Stimulated activated CD4-positive, alpha-beta T cell treated with anti-CD3 and anti-CD28 coated beads, Interleukin-12 subunit alpha, Interleukin-12 subunit beta, amount 100 ng/mL, for 24 hours (primary cell): ENCODE measurements at places on chromosomes 1 and 21.

DNA sequence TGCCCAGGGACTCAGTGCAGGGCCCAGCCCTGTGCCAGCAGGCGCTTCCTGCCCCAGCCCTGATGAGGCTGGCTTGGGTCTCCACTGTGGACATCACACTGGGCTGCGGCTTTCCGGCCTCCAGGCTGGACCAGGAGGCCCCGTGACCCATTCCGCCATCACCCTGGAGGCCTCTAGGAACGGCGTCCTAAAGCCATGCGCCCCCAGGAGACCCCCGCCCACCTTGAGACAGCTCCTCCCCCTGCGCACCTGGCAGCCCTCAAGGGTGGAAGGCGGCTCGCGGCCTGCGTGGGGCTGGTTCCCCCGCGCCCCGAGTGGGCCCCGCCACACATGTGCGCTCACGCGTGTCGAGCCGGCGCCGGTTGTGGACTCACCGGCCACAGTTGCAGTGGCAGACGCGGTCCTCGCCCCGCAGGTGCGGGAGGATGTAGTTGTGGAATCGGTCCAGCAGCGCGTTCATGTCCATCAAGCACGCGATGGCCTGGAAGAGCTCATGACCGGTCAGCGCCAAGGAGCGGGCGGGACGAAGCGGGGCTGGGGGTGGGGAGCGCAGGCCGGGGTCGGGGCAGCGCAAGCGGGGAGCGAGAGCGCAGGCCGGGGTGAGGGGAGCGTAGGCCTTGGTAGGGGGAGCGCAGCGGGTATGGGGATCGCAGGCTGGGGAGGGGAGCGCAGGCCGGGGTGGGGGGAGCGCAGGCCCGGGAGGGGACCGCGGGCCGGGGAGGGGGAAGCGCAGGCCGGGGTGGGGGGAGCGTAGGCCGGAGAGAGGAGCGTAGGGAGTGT, 924 bp downstream of the TMEM240 start:
- no peak for DNase-seq

DNA sequence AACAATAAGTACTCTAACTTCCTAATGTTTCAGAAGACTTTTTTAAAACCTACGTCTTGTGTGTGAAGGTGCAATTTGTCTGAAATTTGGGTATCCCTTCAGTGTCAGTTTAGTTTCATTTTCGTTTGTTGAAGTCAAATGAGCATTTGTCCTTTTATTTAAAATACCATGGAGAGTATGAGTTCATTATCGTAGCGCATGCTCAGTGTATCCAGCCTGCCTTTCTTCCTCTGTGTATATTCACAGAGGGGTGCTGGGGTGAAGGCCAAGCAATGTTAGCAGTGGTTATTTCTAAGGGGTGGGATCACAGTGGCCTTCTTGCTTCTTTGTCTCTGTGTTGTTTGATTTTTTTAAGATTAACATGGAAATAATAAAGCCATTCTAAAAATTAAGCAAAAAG, 43.2 kb downstream of the CNN3 start:
- no peak for DNase-seq

GRCh38 chr21:41957991-41958766, 4.4 kb upstream of the C2CD2 start:
- no peak for DNase-seq

- DNase-seq: no peak
These were observed 27.7 kb downstream of the RGS1 start for GRCh38 chr1:192603218-192603787.

GRCh38 chr1:159077120-159077961, 775 bp upstream of the AIM2 start:
- peak; percentile 90 for DNase-seq

- no peak for DNase-seq
These were observed 4.9 kb upstream of the AKR1A1 start for GRCh38 chr1:45545553-45546310.

DNA sequence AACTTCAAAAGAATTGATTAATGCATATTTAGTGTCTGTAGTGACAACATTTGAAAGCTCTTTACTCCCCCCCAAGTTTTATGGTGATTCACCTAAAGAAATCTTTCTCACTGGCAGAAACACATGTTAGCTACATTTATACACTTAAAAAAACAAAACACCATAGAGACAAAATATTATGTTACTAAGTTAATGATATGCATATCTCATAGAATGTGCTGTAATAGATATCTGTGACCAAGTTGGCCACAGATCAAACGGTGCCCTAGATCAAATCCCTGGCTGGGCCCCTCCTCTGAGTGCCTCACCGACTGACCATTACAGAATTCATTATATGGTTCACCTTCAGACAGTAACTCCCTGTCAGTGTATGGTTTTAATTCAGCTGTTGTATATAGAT, 322.1 kb upstream of the LYPLAL1 start:
- DNase-seq: no peak

- no peak for DNase-seq
These were observed 64.0 kb downstream of the ABCA4 start for GRCh38 chr1:94056996-94057395.

GRCh38 chr1:186699519-186699918, 19.3 kb upstream of the PTGS2 start:
- DNase-seq: no peak

DNA sequence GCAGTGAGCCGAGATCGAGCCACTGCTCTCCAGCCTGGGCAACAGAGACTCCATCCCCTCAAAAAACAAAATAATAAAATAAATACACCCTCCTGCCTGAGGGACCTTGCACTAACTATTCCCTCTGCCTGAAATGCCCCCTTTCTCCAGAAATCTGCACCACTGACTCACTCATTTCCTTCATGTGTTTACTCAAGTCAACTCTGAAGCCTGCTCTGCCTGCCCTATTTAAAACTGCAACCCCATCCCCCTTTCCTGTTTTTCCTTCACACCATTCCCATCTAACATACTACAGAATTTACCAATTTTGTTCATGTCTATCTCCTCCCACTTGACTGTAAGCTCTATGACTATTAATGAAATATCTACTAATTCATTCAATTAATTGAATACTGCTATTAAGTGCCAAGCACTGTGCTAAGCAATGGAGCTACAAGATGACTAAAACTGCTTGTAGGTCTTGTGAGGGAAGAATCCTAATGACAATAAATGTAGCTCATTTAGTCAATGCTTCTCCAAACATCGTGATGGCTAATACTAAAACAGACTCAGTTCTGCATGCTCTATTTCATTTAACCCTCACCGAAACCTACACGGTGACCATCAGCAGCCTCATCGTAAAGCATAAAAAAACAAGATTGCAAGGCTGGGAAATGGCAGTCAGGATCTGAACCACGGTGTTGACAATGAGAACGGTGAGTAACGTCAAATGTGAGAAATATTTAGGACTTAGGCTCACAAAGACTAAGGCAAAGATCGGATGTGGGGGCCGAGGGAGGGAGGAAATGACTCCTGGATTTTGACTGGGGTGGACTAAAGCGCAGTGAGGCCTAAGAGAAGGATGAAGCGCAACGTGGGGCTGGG, 749 bp upstream of the TMEM39B start:
- no peak for DNase-seq

DNA sequence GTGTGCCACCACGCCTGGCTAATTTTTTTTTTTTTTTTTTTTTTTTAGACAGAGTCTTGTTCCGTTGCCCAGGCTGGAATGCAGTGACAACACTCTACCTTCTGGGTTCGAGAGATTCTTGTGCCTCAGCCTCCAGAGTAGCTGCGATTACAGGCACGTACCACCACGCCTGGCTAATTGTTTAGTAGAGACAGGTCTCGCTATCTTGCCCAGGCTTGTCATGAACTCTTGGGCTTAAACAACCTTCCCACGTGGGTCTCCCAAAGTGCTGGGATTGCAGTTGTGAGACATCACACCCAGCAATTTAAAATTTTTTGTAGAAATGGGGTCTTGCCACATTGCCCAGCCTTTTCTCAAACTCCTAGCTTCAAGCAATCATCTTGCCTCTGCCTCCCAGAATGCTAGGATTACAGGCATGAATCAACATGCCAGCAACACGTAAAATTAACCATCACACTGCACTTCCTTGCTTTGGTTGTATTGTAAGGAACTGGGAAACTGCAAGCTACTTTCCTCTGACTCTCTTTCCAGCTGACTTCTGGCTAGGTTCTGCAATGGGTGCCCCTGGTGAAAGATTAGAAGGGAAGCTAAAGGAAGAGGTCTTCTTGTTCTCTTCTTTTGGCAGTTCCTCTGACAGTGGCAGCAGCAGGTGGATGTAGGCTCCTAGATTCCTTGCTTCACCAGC, 13.9 kb upstream of the IL6R start:
- DNase-seq: no peak

- no peak for DNase-seq
These were observed 214.6 kb downstream of the GRIK1 start for GRCh38 chr21:29725025-29725736.

- no peak for DNase-seq
These were observed 90.9 kb downstream of the GIPC2 start for GRCh38 chr1:78136680-78137079.

DNA sequence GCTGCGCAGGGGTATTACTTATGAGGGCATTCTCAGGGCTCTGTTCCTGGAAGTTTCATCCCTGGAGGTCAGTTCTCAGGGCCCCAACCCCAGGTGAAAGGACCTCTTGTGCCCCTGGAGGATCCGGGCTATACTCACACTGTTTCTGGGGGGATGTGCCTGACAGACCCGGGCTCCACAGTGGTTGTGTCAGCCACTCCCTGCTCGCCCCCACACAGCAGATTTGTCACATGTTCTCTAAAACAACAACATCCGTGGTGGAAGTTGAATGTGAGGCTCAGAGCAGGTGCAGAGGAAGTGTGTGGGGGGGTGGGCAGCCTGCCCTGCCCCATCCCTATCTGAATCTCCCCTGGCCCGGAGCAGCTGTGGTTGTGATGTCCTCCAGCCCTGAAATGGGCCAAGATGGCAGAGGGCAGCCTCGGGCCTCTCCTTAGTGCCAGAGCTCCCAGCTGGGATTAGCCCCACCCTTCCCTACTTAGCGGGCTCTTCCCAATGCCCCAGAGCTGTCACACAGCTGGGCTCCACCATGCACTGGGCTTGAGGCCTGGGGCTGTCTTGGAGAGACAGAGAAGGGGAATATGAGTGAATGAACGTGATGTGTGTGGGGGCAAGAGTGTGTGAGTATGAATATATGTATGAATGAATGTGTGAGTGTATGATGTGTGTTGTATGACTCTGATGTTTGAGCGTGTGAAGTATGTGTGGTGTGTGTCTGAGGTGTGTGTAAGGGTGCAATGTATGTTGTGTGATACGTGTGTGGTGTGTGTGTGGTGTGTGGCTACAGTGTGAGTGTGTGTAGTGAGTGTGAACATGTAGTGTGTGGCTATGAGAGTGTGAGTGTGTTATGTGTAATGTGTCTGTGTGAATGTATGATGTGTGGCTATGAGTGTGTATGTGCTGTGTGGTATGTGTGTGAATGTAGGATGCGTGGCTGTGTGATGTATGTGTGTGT, 1.5 kb upstream of the FCMR start:
- DNase-seq: peak; percentile 54

DNA sequence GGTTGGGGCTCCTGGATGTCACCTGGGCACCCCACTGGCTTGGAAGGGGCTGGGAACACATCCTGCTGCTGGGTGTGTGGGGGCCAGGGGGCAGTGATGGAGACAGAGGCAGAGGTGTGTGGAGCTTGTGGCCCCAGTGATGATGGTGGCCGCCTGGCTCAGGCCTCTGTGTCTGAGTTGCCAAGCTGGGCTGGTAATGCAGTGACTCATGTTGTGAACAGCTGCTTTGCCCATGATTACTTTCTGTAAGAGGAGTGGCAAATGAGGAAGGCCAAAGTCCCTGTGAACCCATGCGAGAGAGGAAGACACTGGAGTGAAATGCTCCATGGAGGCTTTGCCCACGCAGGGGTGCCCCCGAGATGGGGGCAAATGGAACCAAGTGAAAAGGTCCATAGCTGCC, 86.8 kb downstream of the KCNJ6 start:
- no peak for DNase-seq

DNA sequence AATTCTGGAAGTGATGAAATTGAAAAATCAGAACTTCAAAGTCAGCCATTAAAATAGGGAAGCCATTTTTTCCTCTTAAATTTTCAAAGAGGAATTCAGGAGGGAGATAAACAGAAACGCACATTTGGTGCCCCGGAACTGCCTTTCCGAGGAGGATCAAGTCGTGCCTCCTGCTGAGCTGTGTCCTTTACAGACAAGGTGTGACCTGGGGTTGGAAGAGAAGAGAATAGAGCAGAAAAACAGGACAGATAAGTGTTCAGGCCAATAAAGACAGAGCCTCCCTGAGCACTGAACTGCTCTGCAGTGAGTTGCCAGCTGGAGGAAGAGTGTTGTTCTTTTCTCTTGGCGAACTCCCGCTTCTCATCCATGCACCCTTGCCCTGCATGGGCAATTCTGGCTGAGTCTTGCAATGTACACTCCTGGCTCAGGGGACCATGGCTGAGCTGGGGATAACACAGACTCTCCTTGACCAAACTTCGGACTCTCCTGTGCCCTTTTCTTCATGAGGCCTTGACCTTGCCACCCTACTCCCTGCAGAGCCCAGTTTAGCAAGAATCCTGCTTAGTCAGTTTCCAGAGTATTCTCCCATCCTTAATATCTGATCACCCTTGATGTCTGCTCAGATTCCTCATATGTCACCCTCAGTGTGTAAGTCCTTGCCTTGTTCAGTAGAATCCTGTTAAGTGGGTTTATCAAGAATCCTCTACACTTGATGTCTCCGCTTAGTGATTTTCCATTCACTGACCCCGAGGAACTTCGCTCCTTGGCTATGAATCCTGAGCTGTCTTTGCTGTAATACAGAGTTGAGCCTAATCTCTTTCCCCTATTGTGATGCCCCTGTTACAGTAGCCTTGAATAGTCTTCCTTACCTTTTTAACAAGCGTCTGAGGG, 1.3 kb upstream of the MTARC1 start:
- DNase-seq: no peak

- DNase-seq: no peak
These were observed 30.5 kb downstream of the CASZ1 start for GRCh38 chr1:10765734-10766478.

- DNase-seq: no peak
These were observed 18.0 kb upstream of the OLIG2 start for GRCh38 chr21:33007747-33008146.

GRCh38 chr1:181010789-181011188, 11.9 kb downstream of the STX6 start:
- DNase-seq: no peak

DNA sequence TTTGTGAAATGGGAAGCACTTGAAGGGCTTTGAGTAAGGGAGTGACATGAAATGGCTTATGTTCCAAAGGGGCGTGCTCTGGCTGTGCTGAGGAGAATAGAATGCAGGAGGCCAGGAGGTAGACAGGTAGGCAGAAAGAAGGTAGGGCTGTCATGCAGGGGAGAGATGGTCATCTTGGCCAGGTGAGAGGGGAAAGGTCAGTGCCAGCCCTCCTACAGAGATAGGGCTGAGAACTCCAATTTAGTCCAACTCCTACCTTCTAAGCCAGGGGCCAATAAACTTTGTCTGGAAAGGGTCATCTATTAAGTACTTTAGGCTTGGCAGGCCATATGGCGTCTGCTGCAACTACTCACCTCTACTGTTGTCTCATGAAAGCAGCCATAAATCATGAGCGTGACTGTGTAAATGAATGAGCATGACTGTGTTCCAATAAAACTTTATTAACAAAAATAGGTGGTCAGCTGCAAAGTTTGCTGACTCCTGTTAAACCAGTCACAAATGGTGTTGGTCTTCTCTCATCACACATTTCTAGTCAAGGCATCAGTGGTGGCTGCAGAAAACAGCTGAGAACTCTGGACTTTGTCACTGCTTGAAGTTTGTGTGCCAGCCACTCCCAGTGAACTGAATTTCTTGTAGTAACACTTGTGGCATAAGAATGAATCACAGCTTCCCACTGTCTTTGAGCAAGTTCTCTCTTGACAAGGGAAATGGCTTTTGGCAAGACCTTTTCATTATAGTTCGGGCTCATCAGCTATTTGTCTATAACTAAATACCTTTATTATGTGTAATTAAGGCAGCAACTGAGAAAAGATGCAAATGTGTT, 32.0 kb upstream of the CD2 start:
- no peak for DNase-seq
